ENCODE measurements at places on chromosomes 2 and 18. TPM values are rescaled to one million over a fixed set of nuclear protein-coding genes. Genes with fewer than 3 reads are reported as not detected.
A peak's percentile ranks its signal among the peaks of the same experiment; 100 is the strongest.

DNA sequence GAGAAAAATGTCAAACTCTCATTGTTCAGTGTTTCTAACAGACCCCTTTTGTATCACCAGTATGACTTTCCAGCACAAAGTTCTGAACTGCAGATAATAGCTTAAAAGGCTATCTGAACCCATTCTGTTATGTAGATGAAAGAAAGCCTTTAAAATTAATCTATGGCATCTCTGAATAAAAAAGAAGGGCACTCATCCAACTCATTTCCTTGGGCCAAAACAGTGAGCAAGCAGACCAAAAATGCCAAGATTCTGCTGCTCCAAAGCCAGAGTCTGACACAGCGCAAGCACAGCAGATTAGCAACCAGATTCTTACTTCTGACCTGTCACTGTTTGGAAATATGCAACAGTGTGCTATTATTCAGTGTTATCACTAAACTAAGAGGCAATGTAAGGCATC is 22.6 kb upstream of the ITGA6 start:
- H3K27me3 ChIP-seq = no peaks in the 10 kb centered on the region
- H3K27ac ChIP-seq = no peak overlapping the region
- DNase-seq = no peak
- H3K4me3 ChIP-seq = no peak overlapping the region

- H3K27ac ChIP-seq = no peak overlapping the region
- DNase-seq = peak; percentile 33
- peaks cover 23% of the 10 kb centered on the region for H3K27me3 ChIP-seq
These were observed 142.2 kb upstream of the PXDN start for GRCh38 chr2:1886405-1886992.

- H3K4me3 ChIP-seq = no peak overlapping the region
- no peak for DNase-seq
- no peaks in the 10 kb centered on the region for H3K27me3 ChIP-seq
- peaks cover 13% of the 10 kb centered on the region for H3K4me1 ChIP-seq
- no peaks in the 10 kb centered on the region for H3K36me3 ChIP-seq
- no peak overlapping the region for H3K27ac ChIP-seq
These were observed 98.2 kb upstream of the LCLAT1 start for GRCh38 chr2:30348825-30349224.

GRCh38 chr2:108579623-108580022 is 45.4 kb downstream of the LIMS1 start:
- H3K36me3 ChIP-seq = no peaks in the 10 kb centered on the region
- H3K4me1 ChIP-seq = peaks cover 18% of the 10 kb centered on the region
- H3K4me3 ChIP-seq = no peak overlapping the region
- DNase-seq = no peak
- no peak overlapping the region for H3K27ac ChIP-seq
- no peaks in the 10 kb centered on the region for H3K27me3 ChIP-seq

DNA sequence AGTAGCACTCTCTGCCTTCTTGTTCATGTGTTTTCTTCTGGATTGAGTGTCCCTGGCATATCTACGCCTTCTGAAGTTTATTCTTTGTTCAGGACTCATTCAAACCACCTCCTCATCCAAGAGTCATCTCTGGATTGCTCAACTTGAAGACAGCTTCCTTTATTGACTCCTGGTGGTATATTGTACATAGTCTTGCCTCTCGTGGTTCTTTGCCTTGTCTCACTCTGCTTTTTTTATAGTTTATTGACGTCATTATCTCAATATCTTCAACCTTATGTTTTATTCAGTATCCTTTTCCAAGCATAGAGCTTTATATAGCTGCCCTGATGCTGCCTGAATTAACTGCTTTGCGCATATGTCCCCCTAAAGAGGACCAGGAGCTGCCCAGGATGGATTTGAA is 161.7 kb downstream of the INSIG2 start:
- H3K27me3 ChIP-seq = no peaks in the 10 kb centered on the region
- H3K36me3 ChIP-seq = no peaks in the 10 kb centered on the region
- no peak overlapping the region for H3K4me3 ChIP-seq

GRCh38 chr2:4139316-4139715 is 435.9 kb downstream of the DCDC2C start:
- DNase-seq = no peak
- H3K4me1 ChIP-seq = no peaks in the 10 kb centered on the region
- H3K4me3 ChIP-seq = no peak overlapping the region

DNA sequence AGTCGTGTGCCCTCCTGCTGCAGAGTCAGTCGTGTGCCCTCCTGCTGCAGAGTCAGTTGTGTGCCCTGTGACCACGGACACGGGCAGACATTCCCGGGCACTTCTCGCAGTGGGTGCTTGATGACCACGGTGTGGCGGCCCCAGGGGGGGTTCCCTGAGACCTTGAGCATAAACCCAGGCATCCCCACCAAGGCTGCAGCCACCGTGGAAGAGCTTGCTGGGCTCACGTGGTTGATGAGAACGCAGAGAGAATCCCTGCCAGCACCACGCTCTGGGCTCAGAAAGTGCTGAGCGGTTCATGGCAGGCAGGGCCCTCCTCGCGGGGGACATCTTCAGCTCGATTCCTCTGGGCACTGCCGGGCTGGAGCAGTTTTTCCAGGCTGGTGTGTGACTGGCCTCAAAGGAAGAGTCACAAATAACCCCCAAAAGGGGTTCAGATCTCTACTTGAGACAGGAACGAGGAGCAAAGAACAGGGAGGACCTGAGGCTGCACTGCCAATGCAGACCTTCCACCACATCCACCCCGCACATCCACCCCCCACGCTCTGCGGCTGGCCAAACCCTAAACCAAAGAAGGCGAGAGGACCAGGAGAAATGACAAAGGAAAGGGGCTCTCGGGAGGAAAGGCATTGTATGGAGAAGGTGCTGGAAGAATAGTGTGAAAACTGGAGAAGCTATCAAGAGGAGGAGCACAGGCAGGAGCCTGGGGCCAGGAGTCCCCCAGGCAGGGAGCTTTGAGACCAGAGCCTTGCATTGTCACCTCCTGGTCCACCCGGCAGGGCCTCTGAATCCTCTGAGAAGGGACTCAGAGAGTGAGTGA is 8.4 kb upstream of the PER2 start:
- DNase-seq = no peak
- H3K4me1 ChIP-seq = no peaks in the 10 kb centered on the region
- no peaks in the 10 kb centered on the region for H3K36me3 ChIP-seq

DNA sequence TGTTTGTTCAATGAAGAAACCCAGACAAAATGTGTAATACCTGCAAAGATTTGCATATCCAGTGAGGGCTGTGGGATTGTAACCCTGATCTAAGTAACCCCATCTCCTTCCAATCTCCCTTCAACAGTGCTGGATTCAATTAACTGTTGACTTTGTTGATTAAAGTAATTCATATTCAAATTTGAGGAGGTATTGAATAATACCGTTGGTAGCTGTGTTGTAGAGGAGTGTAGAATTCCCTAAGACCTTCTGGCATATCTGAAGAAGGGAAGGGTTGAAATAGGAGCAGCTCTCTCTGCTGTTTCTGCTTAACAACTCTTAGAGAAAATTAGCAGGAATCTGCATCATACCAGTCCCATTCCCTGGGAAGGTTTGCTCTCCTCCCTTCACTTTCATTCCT is 28.2 kb downstream of the MAIP1 start:
- no peak for DNase-seq
- H3K4me3 ChIP-seq = no peak overlapping the region
- H3K4me1 ChIP-seq = peaks cover 13% of the 10 kb centered on the region
- no peak overlapping the region for H3K27ac ChIP-seq

GRCh38 chr2:231100990-231101389 is 23.9 kb downstream of the HTR2B start:
- peaks cover 55% of the 10 kb centered on the region for H3K36me3 ChIP-seq
- peaks cover 9% of the 10 kb centered on the region for H3K4me1 ChIP-seq
- H3K27ac ChIP-seq = no peak overlapping the region
- no peaks in the 10 kb centered on the region for H3K27me3 ChIP-seq
- DNase-seq = no peak
- H3K4me3 ChIP-seq = no peak overlapping the region

DNA sequence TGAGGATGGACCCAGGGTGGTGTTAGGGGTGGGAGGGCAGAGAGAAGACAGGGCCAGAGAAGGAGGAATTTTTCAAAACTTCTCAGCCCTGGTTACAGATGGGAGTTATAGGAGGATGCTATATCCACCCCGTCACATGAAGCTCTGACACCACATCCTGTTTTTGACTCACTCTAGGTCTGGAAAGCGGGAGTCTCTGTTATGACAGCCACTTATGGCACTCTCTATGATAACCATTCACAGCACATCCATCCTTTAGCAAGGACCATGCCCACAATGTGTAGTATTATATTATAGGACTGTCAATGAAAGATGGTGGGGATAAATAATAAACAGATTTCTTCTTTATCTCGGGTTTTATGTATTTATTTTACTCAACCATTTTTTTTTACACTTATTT is 461.2 kb downstream of the CDH2 start:
- H3K27ac ChIP-seq = no peak overlapping the region
- no peaks in the 10 kb centered on the region for H3K4me1 ChIP-seq
- DNase-seq = no peak

GRCh38 chr2:95374921-95375471 is 27.5 kb upstream of the FAHD2A start:
- H3K4me3 ChIP-seq = no peak overlapping the region
- no peak for DNase-seq
- no peaks in the 10 kb centered on the region for H3K36me3 ChIP-seq

DNA sequence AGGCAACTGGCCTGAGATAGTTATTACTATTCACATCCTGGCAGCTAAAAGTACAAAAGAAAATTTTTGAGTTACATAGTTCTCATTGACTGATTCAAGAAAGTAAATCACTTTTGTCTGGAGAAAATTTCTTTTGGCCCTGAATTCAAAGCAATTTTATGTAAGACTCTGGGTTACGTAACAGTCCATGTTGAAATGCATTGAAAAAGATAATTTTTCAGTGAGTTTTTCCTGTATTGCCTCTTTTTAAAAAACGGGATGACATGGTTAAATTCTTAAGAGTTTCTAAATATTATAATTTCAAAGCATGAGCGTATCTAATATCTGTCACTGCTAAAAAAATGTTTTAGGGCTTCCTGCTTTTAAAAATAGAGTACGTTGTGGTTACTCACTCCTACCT is 72.7 kb downstream of the ANKRD12 start:
- no peak overlapping the region for H3K4me3 ChIP-seq
- H3K36me3 ChIP-seq = peaks cover 5% of the 10 kb centered on the region
- H3K4me1 ChIP-seq = peaks cover 22% of the 10 kb centered on the region
- H3K27ac ChIP-seq = no peak overlapping the region
- DNase-seq = no peak

- H3K36me3 ChIP-seq = no peaks in the 10 kb centered on the region
- H3K4me1 ChIP-seq = no peaks in the 10 kb centered on the region
- H3K4me3 ChIP-seq = no peak overlapping the region
- no peak for DNase-seq
- no peaks in the 10 kb centered on the region for H3K27me3 ChIP-seq
These were observed 622.3 kb upstream of the ACVR2A start for GRCh38 chr2:147222506-147222905.

DNA sequence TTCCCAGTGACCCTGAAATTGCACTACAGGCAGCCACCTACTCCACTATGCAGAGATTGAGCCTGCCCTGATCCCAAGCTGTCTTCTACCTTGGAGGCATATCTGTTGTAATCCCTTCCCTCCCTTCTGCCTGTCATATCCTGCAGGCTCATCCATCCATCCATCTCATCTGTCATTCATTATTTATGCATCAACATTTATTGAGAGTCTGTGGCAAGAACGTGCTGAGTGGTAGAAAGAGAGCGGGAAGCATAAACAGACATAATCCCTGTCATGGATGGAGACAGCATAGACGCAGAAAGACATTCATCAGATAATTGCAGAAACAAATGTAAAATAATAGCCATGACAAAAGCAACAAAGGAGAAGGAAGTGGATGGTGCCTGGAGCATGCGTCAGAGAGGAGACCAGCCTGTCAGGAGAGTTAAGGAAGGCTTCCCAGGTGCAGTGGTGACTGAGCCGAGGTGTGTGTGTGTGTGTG is 110.7 kb upstream of the STPG4 start:
- H3K4me1 ChIP-seq = no peaks in the 10 kb centered on the region
- no peaks in the 10 kb centered on the region for H3K36me3 ChIP-seq
- no peaks in the 10 kb centered on the region for H3K27me3 ChIP-seq
- H3K4me3 ChIP-seq = no peak overlapping the region
- H3K27ac ChIP-seq = no peak overlapping the region

The UGT1A4 gene
- not detected for total RNA-seq

The NEU4 gene
- total RNA-seq = 0.08 TPM

The SLC4A3 gene
- 0.10 TPM for total RNA-seq

The C2orf66 gene
- total RNA-seq = not detected

The GKN2 gene
- total RNA-seq = not detected

Data from activated naive CD8-positive, alpha-beta T cell treated with anti-CD3 and anti-CD28 coated beads for 36 hours (primary cell).